ENCODE measurements at places on chromosomes 5 and 9.

DNA sequence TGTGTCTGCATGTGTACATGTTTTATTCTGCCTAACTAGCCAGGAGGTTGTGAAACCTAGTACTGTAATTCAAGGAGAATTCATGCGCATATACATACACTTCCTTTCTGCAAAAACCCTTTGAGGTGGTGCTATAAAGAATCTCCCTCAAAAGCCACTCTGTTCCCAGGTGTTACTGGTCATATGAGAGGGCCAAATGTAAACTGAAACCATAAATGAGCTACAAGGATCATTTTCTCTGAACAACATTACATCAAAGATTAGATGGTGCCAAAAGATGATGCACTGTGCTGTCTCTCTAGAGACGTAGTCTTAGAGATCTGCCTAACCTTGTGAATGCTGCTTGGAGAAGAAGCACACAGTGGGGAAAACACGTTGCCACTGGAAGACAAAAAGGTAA lies 15.7 kb downstream of the NREP start:
- no peak for DNase-seq

DNA sequence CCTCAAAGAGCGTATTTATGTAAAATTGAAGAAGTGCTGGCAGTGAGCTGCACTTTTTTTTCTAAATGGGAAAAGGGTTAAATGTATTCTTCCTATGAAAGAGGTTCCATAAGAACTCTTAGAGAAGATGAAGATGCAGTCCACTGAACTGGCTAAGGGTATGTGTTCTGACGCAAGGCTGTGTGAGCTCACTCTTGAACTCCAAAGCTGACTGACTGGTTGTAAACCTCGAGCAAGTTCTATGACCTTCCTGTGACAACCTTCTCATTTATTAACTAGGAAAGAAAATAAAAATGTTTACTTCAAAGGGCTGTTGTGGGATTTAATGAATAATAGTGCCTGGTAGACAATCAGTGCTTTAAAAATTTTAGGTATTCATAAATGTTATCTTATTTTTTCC lies 46.7 kb downstream of the POC5 start:
- no peak for DNase-seq

DNA sequence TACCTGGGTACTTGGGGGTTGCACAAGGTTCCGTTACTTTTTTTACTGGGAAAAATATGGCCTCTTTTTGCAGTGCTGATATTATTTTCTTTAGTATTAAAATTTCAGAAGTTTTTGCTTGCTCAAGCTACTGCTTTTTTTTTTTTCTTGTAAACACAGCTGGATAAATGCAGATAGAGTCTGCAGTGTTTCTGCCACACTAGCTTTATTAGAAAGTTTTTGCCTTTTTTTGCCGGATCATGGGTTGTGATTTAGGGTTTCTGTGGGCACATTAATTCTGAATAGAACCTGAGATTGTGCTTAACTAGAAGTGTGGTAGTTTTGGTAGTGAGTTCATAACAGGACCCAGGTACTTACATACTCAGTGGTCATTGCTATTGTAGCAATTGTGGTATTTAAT lies 19.9 kb downstream of the KIAA1958 start:
- no peak for DNase-seq

DNA sequence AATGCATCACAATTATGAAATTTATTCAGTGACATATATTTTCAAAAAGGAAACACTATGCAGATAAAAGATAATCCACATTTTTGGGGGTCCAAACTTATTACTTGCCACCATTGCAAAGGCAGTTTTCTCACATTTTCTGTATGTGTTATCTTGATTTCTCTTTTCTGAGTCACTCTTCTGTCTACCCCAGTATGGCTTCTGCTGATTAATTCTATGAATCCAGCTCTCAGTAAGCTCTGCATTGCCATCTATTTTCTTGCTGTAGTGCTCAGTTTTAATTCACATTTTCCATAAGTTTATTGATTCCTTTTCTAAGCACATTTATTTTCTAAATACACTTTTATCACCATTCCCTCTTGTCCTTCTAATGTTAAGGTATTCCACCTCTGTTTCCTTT lies 1.7 kb downstream of the IFNA10 start:
- DNase-seq, result no peak

GRCh38 chr9:16126042-16126441 lies 573.2 kb downstream of the CCDC171 start:
- DNase-seq, result no peak

DNA sequence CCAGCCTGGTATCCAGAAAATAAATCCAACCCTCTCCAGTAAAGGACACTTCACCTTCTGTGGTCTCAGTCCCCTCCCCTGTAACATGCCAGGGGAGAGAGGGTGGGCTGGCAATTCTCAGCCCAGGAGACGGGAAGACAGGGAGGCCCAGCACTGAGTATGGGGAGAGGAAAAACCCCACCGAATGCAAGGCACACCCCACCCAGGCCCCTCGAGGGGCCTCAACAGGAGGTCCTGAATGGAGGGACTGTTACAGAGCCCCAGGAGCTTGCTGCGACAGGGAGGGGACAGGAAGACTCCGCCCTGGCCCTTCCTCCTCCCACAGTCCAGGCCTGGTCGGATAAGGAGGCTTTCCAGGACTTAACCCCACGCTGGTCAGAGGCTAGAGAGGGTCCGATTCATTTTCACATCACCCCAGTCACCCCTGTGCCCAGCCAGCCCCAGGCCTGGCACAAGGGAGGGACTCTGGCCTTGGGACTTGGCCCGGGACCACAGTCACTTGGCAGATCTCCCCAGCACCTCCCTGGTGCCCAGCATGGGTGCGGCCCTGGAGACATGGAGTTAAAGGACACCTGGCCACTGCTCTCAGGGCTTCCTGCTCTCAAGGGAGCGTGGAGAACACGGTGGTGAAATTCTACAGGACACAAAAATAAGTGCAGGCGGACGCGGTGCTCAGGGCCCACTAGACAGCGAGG lies 44.9 kb upstream of the STXBP1 start:
- no peak for DNase-seq

DNA sequence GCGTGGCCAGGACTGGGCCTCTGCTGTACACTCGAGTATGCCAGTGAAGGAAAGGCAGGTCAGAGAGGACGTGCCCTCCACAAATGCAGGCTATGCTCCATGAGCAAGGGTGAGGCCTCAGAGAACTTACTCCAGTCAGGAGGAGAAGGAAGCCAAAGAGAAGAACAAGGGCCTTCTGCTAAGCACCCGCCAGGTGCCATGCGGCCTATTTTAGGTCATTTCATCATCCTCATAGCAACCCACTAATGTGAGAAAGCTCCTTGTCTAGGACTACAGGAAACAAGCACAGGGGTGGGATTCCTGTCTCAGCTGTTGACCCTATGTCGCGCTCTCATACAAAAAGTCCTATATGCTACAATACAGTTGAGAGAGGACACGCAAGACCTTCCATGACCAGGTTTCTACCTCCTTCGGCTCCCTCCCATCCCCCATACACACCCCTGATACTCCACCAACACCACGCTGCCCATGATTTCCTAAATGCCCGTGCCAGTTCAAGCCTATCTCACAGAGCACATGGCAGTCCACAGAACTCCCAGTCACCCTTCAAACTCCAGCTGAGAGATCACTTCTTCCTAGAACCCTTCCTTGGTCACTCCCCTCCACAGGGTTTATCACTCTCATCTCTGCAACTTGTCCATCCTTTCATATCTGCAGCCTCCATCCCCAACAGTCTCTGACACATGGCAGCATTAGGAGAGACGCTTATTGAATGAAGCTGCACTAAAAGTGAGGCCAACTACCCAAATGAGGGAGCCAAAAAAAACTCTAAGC lies 26.8 kb downstream of the PSMB7 start:
- no peak for DNase-seq

DNA sequence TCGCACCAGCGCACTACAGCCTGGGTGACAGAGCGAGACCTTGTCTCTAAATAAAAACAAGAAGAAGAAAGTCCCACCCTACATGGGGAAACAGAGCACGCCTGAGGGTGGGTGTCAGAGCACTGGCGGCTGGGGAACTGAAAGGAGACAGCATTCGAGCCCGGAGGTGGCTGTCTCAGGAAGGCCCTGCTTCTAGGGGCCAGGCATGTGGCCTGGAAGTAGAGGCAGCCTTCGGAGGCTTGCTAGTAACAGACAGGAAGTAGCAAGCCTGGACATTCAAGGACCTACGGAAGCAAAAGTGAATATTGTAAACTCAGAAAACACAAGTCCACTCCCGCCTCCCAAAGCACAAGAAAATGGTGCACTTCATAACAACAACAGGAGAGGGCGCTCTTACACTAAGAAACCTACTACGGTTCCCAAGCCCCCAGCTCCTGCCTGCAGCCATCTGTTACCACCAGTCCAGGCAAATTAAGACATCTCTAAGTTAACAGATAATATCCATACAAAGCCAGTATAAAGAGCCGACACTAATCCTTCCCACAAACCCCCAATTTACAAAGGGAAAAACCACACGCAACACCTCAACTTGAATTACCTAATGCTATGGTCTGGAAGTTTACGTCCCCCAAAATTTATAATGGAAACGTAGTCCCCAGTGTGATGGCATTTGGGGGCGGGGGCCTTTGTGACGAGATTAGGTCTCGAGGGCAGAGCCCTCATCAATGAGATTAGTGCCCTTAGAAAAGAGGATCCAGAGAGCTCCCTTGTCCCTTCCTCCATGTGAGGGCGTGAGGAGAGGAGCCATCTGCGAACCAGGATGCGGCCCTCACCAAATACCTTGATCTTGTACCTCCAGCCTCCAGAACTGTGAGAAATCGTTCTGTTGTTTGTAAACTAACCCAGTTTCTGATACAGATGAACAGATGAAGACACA lies 7.7 kb downstream of the RASGEF1C start:
- DNase-seq, result no peak

DNA sequence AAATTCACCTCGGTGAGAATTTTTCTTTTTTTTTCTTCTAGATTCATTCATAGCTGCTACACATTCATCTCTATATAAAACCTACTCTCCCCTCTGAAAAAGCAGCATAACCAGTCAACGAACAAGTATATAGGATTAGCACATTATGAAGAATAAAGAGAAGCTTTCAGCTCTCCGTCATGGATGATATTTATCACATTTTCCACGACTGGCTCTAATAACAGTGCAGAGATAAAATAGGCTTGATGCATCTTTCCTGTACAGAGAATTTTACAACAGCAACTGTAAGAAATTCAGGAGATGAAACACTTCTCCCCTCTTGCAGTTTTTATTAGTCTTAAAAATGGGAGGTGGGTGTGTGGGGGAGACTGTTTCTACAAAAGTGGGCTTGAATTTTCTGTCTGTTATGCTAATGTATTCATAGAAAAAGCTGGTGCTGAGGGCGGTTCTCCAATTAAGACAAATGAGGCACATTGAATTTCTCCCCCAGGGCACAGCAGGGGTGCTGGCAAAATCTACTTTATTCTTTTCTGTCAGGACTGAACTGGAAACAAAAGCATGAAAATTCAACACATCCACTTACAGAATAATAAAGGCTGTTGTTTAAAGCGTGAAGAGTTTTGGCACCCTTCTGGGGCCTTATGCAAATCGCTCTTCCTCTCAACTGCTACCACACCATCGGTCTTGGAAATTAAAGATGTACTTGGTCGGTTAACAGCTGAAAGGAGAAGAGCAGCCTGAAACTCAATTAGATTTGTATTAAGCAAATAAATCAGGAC lies 233.9 kb upstream of the ZNF608 start:
- DNase-seq, result no peak

DNA sequence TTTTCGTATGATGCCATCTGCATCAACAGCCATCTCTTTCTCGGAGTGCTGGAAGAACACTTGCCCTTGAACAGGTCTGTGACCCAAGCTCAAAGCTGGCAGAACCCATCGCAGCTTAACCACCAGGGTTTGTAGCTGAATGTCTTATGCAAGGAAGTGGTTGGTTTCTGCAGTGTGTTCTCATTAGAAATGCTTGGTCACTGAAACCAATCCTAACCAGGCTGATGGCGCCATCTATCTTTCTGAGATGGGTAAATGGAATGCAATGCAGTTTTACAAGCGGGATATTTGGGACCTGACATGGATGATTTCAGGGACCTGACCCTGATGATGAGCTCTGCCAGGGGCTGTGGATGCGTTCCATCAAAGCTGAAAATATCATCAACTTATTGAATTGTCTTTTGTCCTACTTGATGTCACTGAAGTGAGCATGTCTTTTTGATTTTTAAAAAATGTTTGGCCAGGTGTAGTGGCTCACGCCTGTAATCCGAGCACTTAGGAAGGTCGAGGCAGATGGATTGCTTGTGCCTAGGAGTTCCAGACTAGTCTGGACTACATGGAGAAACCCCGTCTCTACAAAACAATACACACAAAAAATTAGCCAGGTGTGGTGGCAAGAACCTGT lies 28.7 kb downstream of the DMRT3 start:
- peak; percentile 19 for DNase-seq

GRCh38 chr5:140609126-140609525 lies 23.8 kb downstream of the CD14 start:
- DNase-seq, result no peak

- no peak for DNase-seq
Observed at GRCh38 chr9:130499804-130500263, 55.1 kb downstream of the ASS1 start.

DNA sequence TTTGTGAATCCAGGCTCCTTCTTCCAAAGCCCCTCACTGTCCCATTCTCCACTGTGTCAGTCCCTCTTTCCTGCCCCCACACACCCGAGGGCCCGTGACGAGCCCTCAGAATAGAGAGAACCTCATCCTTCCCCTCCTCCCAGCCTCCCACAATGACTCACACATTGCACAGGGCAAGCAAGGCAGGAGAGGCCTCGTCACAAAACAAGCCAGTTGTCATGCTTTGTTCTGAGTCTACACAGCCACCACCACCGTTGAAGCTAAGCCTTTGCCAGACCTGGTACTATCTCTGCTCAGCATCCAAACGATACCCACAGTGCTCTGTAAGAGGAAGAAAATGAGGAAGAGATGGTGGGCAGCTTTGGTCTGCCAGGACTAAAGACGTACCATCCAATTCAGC lies 142.2 kb upstream of the ZNF366 start:
- no peak for DNase-seq

DNA sequence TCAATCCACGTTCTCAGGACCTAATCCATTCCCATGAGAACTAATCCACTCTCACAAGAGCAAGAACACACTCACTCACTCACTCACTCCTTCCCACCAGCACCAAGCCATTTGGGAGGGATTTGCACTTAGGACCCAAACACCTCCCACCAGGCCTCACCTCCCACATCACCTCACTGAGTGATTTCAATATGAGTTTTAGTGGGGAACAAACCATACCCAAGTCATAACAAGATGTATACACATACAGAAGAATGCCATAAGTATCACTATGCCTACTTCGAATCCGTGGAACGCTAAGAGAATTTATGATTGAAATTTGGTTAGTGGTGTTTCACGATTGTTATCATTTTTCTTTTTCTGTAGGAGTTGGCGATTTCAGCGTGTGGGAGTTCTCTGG lies 29.3 kb upstream of the CTSL start:
- no peak for DNase-seq

GRCh38 chr5:3000631-3001030 lies 249.2 kb upstream of the IRX2 start:
- no peak for DNase-seq

DNA sequence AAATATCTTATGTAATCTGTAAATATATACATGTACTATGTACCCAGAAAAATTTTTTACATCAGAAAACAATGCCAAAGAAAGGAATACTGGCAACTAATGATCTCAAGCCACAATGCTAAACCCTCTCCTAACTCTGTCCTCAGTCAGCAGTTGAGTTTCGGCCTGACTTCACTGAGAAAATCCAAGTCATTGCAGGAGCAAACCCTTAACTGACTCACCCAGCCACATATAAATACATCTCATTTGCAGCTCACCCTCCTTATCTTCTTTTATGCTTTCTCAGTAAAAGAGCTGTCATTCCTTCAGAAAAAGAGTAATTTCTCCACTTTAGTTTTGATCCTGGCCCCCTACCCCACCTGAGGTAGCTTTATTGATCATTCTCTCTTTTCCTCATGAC lies 46.1 kb upstream of the TMED7 start:
- DNase-seq, result no peak

Measured in NCI-H1092 (cell line).